ENCODE measurements at places on chromosomes 7 and 10.
A peak's percentile ranks its signal among the peaks of the same experiment; 100 is the strongest.

- no peak for DNase-seq
Measured at GRCh38 chr10:76937181-76937600, 700.4 kb downstream of the KCNMA1 start.

- DNase-seq: no peak
Measured at GRCh38 chr10:63865210-63865609, 344.0 kb downstream of the REEP3 start.

DNA sequence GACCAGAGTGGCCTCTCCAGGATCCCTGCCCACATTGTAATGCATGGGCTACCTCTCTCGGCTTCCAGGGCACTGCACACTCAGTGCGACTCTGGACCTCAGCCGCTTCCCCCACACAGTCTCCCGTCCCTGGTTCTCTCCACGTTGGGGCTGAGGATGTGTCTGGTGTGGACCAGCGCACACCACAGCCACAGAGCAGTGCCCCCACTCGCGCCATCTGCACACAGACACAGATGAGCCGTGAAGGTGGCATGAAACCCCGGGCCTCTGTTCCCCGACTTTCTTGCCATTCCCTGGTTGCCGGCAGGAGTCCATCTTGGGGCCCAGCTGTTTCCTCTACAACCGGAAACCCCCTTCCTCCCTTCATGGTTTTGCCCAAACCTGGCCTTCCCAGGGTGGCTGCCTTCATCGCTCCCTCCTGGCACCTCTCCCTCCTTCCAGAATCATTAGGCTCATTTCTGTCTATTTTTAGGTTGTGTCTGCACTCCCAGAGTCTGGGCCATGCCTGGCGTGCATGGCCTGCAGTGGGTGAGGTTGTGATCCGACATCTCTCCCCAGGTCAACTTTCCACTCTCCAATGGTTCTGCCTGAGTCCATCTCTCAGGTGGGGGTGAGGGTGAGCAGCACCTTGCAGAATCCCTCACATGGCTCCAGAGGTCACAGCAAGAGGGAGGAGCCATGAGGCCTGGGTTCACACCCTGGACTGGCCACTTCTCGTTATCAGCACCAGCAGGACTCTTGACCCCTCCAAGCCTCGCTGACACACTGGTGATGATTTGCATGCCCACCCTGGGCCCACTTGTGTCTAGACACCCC lies 10.1 kb downstream of the RASGEF1A start:
- DNase-seq: no peak

DNA sequence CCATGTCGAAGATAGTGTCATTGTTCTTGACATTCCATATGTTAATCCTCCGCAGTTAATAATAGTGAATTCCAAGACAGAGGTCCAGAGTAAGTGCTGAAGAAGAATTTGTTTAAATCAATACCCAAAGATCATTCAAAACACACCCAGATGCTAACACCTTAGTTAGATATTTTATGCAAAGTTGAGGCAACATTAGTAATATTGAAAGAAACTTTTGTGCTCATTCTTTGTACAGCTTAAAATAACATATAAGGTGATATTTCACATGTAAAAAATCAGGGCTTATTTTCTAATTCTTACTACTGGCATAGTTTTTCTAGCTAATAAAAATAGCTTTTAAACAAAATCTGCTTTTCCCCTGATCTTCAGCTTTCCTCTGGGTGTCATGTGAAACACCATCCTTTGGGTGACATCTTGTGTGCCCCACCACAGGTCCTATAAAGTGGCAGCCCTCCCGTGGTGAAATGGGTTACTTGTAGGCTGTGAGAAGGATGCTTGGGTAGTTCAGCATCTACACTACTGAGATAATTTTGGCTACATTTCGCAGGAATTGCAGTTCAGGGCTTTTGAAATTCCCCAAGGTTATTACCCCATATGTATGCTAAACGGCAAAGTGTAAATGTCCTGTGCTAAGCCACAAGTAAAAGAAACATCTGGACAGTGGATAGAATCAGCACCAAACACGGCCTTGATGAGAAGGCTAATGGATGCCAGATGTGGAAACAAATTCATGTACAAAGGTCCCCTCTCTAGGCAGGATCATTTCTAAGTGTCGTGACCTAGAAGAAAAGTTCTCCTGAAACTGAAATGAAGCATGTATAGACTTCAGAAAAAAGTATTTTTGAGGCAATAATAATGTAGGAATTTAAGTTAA lies 105.4 kb downstream of the GRM3 start:
- no peak for DNase-seq

DNA sequence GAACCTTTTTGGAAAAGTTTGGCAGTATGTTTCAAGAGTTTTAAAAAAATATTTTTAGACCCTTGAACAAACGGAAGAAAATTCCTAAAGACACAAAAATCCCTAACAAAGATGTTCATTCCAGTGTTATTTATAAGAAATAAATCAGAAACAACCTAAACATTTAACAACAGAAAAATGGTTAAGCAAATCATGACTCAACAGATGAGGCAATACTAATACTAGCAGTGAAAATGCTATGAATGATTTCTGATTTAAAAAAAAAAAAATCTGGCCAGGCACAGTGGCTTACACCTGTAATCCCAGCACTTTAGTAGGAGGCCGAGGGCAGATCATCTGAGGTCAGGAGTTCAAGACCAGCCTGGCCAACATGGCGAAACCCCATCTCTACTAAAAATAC lies 61.0 kb downstream of the ARHGAP12 start:
- DNase-seq: no peak

- no peak for DNase-seq
Measured at GRCh38 chr10:51034769-51035168, 39.5 kb upstream of the PRKG1 start.

GRCh38 chr7:109864230-109864629 lies 1226.7 kb upstream of the LRRN3 start:
- DNase-seq: no peak

DNA sequence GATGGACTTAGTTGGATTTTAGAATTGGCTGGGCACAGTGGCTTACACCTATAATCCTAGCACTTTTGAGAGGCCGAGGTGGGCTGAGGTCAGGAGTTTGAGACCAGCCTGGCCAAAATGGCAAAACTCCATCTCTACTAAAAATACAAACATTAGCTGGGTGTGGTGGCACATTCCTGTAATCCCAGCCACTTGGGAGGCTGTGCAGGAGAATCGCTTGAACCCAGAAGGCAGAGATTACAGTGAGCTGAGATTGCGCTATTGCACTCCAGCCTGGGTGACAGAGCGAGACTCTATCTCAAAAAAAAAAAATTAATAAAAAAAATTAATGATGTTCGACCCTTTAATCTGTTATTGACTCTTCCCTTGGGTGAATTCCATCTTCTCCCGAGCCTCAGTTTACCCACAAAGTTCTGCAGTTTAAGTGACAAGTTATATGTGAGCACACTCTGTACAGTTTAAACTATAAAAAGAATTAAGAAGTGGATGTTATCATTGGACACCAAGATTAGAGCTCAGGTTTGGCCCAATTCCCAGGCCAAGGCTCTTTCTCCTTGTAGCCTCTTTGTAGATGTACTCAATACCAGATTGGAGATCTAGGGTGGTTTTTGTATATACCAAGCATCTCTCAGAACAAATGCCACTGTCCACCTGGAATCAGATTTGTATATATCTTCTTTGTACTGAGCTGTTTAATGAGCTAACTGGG lies 15.0 kb downstream of the KAT6B start:
- DNase-seq: no peak

- DNase-seq: no peak
Measured at GRCh38 chr10:67015225-67015624, 89.4 kb downstream of the LRRTM3 start.

DNA sequence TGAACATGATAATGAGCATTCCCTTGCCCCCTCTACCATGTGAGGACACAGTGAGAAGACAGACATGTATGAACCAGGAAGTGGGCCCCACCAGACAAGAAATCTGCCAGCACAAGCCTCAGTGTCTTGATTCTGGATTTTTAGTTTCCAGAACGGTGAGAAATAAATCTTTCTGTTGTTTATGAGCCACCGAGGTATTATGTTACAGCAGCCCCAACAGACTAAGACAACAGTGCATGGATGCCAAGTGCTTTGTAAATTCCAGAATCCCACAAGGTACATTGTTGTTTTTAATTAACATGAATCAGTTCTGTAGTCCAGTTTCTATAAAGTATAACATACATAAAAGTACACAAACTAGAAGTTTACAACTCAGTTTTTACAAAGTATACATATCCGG lies 162.2 kb downstream of the ARHGAP21 start:
- DNase-seq: no peak

GRCh38 chr10:43261578-43262396 lies 5.1 kb downstream of the RASGEF1A start:
- no peak for DNase-seq

DNA sequence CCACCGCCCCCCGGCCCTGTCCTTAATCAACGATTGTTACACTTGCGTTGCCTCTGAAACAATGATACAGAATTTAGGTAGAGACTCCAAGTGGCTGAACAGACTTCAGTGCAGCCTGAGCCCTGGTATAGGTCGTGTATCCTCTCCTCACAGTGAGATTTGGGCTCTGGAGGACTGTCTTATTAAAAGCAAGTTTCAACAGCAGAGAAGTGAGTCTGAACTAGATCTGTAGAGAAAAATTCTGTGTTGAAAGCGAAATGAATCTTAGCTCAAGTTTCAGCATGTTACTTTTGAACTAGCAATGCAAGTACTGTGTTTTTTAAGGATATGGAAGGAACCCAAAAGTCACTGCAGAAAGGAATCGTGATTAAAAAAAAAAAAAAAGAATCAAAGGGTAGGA lies 103.1 kb downstream of the HOXA1 start:
- no peak for DNase-seq

DNA sequence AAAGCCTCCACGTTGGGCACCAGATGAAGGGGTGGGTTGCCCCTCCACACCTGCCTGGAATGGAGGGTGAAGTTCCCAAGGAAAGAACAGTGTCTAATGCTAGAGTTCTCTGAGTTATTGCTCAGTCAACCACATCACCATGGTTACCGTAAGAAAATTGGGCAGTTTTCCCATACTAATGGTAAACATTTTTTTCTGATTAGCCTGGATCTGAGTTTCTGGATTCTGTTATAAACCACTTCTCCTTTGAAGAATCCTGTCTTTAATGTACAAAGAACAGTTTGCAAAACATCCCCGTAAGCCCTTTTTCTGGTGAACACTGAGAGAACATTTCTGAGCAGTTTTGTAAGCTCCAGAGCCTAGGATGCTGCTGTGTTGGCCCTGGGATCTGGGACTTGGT lies 45.5 kb downstream of the ABCC2 start:
- no peak for DNase-seq

- DNase-seq: no peak
Measured at GRCh38 chr7:134946260-134946659, 40.0 kb upstream of the AGBL3 start.

- DNase-seq: no peak
Measured at GRCh38 chr7:96989241-96989858, 16.0 kb upstream of the DLX6 start.

- no peak for DNase-seq
Measured at GRCh38 chr7:28554802-28555471, 142.6 kb downstream of the CREB5 start.

GRCh38 chr7:137898839-137899721 lies 52.3 kb upstream of the DGKI start:
- DNase-seq: peak; percentile 75

DNA sequence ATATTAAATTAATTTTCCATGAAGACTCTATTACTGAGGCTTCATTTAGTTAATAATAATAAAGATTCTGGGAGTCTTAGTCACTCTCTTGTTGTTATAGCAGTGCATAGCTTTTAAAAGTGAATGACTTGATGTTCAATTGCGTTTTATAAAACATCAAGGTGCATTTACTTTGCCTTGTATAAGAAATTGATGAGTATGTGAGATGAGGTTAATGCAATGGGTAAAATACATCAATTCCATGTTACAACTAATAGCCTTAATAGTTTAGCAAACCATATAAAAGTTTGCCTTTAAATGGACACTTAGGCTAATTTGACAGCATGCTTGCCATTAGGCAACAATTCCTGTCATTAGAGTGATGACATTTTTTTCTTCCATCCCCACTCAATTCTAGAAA lies 173.6 kb upstream of the TEX47 start:
- no peak for DNase-seq

- no peak for DNase-seq
Measured at GRCh38 chr10:65818990-65819389, 1106.8 kb upstream of the LRRTM3 start.

- DNase-seq: no peak
Measured at GRCh38 chr7:76108540-76109233, 60.8 kb downstream of the MDH2 start.

DNA sequence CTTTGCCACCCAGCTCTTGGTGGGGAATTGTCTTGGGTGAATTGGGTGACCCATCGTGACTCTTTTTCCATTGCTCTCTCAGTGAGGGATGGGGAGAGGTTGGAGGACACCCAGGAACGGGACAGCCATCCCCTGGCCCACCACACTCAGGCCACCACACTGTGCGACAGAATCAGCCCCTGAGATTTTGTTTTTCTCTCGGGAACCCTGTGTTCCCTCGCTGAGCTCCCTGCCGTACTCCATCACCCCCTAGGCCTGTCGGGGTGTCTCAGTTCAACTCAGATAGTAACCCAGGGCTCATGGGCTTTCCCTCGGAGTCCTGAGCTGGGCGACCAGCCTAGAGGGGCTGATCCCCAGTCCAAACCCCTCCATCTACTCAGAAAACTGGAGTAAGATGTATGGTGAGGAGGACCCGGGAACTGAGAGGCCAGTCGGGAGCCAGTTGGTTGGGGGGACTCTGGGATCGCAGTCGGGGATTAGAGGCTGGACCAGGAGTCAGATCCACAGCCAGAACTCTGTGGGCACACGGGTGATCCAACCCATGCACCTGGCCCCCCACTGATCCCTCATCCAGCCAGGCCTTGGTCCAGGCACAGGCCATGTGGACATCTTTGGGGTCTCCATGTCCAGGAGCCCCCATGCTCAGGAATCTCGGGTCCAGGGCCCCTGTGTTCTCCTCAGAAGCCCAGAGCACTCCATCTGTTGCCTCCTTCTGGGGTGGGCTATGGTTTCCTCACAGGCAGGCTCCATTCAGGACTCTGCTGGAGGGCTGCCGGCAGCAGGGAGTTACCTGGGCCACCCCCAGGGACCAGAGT lies 9.3 kb downstream of the CRYGN start:
- no peak for DNase-seq

DNA sequence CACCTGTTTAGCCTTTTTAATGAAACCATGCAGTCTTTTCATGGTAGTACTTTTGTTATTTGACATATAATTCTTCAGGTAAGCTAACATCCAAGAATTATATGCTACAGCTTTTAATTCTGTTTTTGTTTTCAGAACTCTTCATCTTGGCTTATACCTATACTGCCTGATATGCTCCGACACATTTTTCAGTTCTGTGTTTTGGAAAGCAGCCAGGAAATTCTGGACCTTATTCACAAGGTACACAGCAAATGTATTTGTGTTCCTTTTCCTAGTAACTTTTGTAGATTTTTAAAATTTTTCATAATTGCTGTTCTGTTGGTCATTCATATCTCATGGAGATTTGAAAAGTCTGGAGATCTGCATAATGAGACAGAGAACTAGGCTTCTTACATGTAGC lies 56.7 kb downstream of the BTAF1 start:
- no peak for DNase-seq

GRCh38 chr7:106927536-106927935 lies 62.5 kb downstream of the PIK3CG start:
- no peak for DNase-seq

Measured in stimulated activated CD4-positive, alpha-beta T cell treated with anti-CD3 and anti-CD28 coated beads, Interleukin-12 subunit alpha, Interleukin-12 subunit beta, amount 100 ng/mL, for 48 hours (primary cell).